ENCODE measurements at places on chromosomes 5 and 9.

- no peak for DNase-seq
Observed at GRCh38 chr5:171852255-171852681, 66.7 kb downstream of the SMIM23 start.

GRCh38 chr9:84140535-84141101 is 160.0 kb downstream of the RMI1 start:
- DNase-seq: peak; percentile 27

DNA sequence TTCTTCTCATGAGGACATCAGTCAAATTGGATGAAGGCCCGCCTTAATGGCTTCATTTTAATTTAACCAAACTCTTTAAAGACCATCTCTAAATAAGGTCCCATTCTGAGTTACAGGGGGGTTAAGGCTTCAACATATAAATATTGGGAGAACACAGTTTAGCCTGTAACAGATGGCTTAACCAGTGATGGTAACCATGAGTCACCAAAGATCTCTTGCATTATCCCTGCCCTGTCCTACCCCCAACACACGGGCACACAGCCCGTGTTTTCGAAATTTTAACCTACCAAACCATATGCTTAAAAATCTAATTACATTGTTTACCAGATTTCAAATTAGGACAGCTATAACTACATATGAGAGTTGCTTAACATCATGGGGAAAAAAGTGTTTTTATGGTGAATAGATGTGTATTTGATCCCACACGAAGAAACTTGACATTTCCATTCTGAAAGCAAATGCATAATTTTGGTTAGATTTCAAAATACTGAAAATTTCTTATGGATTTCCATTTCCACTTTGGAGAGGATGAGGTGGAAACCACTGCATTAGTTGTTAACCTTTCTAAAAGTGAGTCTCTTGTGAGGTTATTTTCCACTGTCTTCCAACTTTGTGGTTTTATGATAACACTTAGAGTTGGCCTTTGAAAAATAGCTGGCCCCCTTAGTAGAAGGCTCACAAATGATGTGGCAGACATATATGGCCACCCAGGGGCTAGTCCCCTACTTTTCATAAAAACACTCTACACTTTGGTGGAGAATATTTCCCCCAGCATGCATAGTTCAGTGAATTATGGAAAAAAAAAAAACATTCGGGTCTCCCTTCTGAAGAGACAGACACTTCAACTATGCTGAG is 849.3 kb downstream of the TLE1 start:
- no peak for DNase-seq

GRCh38 chr5:55037046-55037771 is 13.2 kb downstream of the GZMK start:
- peak; percentile 67 for DNase-seq

DNA sequence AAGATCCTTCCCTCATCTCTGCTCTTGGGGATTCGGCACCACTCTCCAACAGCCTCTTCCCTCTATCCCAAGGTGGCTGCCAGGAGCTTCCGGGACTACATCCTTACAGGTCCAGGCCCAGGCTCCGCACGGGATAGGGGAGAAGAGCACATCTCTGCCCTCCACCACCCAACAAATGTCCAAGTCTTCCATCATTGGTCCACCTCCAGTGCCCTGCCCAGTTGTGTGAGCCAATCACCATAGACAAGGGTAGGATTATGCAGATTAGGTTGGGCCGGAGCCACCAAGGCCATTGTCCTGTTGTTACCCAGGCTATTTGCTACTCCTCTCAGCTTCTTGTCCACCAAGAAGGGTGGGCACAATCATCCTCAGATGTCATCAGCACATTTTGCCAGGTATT is 9.1 kb downstream of the UNC5A start:
- DNase-seq: no peak

DNA sequence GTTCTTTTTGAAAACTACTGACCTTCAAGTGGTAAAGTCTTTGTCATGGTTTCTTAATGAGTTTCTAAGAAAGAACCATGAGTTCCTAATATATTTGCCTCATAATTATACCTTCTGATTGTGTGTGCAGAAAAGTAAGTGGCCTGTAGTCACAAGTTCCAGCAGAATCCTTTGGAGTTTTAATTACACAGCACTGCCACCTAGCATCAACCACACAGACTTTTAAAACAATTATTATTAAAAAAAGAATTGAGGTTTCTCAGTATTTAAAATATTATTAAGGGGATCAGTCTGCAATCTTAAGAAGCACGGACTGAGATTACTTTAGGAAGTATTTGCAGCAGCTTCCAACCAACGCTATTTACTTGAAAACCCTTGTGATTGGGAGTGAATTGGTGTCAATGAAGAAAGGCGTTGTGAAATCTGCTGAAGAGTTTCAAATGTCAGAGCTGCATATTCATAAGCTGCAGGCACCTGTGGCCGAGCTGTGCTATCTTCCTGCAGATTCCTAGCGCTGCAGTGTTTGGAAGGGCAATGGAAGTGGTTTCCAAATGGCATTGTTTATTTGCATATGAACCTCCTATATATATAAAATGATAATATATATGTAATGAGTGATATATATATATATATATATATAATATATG is 1074.2 kb upstream of the WWC1 start:
- no peak for DNase-seq

DNA sequence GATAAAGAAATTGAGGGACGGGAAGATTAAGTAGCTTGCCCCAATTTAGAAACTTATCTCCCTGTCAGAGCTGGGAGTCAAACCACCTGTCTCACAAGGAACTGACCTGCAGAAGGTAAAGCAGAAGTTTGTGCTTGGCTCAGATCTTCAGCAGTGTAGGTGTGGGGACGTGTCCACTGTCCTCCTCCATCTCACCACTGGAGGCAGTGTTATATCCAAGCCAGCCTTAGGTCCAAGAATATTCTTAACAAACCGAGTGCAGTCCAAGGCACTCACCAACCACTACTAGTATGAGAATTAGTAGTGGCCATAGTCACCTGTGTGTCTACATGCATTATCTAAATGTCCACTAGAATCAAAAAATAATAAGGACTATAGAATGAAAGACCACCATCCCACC is 86.3 kb upstream of the IRX1 start:
- no peak for DNase-seq

DNA sequence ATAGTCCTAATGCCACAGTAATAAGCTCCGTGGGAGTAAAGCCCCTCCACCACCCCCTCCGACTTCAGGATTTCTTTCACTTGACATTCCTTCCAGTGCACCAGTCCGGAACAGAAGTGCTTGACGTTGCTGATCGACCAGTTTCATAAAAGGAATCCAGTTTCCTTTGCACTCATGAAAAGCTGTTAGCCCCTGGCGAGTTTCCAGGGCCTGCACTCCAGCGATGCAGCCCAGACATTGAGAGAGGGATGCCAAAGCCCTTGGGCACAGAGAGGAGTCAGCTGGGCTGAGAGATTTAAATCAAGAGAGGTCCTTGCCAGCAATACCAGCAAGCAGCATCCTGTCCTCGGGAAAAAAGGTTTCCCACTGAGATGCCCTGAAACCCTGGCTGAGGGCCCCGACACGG is 170.1 kb downstream of the GABBR2 start:
- no peak for DNase-seq

DNA sequence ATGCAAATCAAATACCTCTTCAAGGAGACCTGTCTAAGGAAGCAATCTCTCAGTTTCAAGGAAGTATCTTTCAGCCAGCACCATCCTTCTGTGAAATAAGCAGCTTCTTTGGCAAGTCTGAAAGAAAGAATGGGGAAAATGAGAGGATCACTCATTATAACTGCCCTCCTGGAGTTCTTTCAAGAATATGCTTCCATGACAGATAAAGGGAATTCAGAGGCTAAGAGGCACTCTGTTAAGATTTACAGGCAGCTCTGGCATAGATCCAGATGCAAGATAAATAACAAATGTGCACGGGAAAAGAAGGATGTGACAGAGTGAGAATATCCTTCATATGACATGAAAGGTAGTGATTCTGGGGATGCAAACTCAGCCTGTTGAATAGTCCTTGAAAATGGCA is 348.2 kb upstream of the CCNG1 start:
- no peak for DNase-seq
